ENCODE measurements at places on chromosomes 7 and 10. TPM values are rescaled to one million over a fixed set of nuclear protein-coding genes. Genes with fewer than 3 reads are reported as not detected.

Gene STEAP1
- total RNA-seq, result 2.1 TPM

Gene HSPB1
- 3,584 TPM for total RNA-seq

GRCh38 chr10:96107623-96108038 lies 22.5 kb upstream of the ZNF518A start:
- no peaks in the 10 kb centered on the region for H3K27me3 ChIP-seq
- H3K4me1 ChIP-seq, result no peaks in the 10 kb centered on the region
- no peak for DNase-seq
- H3K27ac ChIP-seq, result no peak overlapping the region
- H3K36me3 ChIP-seq, result no peaks in the 10 kb centered on the region

DNA sequence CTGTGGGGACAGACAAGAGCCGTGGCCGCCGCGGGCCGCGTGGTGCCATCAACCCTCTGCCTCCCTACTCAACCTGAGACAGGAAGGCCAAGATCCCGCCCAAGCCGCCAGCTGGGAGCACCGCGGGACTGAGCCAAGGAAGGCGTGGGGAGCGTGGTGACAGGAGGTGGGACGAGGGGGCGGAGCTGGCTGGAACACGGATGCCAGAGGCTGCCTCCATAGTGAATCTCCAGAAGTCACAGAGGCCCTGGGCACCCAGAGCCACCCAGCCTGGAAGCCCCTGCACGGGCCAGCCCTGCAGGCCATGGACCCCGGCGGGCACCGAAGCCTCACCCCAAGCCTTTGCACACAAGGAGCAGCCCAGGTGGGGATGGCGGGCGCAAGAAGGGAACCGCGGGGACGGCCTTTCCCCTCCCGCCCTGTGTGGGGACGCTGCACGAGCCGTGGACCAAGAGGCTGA lies 18.1 kb upstream of the DPYSL4 start:
- no peaks in the 10 kb centered on the region for H3K27me3 ChIP-seq
- H3K4me1 ChIP-seq, result no peaks in the 10 kb centered on the region
- DNase-seq, result no peak
- H3K27ac ChIP-seq, result no peak overlapping the region
- no peak overlapping the region for H3K4me3 ChIP-seq

GRCh38 chr7:98802088-98802780 lies 67.6 kb downstream of the TMEM130 start:
- peak overlapping the region; percentile 49 for H3K27ac ChIP-seq
- no peaks in the 10 kb centered on the region for H3K27me3 ChIP-seq
- no peak overlapping the region for H3K4me3 ChIP-seq

- no peaks in the 10 kb centered on the region for H3K36me3 ChIP-seq
- no peaks in the 10 kb centered on the region for H3K27me3 ChIP-seq
- DNase-seq, result no peak
These were observed 109.0 kb upstream of the KLF6 start for GRCh38 chr10:3893901-3894563.

All from ascending aorta (tissue), 2 donors.